ENCODE measurements at places on chromosomes 16 and 17.

DNA sequence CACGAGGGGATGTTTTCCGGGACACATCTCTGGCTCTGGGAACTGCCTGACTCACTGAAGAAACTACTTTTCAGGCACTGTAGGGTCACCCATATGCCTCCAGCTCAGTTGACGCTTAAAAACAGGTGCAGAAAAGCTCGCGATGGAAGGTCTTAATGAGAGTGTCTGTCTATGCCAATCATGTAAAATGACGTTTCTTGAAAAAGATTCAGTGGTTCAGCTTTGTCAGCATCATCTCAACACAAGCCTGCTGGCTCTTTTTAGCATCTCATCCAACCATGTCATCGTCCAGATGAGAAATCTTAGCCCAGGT, 27.5 kb downstream of the OR1D5 start:
- no peak for DNase-seq

DNA sequence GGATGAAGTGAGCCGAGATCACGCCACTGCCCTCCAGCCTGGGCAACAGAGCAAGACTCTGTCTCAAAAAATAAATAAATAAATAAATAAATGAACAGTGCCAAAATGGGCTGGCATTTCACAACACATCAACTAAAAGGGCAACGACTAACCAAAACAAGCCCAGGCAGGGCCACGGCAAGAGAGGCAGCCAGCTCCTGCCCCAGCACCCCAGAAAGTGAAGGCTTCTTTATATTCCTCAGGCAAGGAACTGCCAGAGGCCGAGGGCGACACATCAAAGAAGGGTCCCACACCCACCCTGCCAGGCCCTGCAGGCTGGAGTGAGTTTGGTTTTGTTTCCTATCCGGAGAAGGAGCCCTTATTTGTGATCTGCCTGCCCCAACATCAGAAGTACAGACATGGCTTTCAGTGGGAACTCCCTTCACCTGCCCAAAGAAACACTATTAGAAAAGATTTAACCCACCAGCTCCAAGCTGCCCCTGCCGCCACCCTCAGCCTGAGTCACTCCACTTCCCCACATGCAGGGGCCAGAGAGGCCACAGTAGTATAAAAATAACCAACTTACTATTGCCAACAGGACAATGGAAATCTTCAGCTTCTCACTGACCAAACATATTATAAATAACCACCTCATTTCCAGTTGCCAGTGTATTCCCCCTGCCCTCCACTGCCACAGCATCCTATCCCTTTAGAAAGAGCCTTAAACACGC, 8.0 kb downstream of the FBXO31 start:
- no peak for DNase-seq

DNA sequence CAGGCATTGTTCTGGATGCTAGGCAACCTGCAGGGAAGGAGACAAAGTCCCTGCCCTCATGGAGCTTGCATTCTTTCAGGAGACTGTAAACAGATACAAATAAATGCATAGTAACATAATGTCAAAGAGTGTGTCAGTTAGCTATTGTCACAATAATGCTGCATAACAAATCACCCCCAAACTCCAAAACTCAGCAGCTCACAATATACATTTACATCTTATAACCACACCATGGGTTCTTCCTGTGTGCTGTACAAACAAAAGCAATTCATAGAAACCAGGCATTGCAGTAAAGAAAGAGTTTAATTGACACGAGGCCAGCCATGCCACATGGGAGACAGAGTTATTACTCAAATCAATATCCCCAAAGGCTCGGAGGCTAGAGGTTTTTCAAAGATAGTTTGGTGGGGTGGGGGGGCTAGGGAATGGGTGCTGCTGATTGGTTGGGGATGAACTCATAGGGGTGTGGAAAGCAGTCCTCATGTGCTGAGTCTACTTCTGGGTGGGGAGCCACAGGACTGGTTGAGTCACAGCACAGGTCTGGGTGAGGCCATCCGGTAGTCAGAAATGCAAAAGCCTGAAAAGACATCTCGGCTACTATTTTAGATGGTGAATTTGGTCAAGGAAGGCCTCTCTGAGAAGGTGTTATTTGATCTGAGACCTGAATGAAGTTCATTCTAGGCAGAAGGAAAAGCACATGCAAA, 79.0 kb downstream of the GPRC5B start:
- DNase-seq: no peak

DNA sequence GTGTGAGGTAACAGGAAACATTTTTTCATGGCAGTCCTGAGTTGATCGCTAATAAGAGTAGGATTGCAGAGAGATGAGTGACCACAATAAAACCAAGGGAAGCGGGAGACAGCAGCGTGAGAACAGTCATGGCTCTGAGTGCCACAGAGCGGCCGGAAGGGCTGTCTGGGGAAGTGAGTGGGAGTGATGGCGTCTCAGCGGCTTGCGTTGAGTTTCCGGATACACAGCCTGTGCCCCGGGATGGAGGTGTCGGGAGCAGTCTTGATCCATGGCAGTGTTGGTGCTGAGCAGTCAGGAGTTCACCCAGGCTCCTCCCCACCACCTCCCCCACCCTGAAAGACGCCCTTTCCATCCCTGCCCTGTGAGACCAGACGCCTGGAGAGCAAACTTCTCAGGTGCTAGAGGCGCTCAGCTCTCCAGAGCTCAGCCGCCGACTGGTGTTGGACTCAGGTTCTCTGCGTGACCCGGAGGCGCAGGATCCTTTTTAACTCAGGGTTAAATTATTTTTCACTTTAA, 59.8 kb downstream of the BANP start:
- DNase-seq: no peak

DNA sequence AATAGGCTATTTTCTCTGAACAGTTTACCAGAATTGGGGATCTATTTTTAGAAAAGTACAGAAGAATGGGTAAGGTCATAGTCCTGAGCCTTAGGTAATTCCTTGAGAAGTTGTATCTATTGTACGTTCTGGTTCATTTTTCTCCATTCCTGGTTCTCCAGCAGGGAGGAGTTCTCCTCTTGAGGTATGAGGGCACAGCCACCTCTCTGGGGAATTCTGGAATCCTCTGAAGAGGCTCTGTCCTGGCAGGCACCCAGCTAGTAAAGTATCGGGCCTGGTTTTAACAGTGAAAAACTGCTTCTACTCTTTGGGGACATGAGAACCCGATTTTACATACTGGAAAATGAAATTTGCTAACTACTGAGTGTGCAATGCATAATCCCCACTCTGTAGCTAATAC, 19.6 kb upstream of the PMFBP1 start:
- DNase-seq: no peak

- no peak for DNase-seq
Observed at GRCh38 chr17:3575511-3575910, 17.9 kb upstream of the TRPV3 start.

DNA sequence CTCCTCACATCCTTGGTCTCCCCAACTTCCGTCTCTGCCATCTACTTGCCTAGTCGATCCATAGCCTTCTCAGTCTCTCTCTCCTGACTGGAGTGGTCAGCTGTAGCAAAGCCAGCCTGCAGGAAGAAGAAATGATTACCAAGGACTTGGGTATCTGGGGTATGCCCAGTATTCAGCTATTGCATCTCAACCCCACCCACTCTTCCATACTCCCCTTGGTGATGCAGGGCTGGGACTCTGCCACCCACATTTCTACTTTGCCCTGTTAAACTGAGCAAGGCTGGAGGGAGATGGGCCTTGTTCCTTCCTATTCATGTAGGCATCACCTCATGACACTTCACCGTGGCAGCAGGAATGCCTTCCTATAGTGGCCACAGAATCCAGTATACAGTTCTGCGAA, 2.3 kb downstream of the COPRS start:
- no peak for DNase-seq

DNA sequence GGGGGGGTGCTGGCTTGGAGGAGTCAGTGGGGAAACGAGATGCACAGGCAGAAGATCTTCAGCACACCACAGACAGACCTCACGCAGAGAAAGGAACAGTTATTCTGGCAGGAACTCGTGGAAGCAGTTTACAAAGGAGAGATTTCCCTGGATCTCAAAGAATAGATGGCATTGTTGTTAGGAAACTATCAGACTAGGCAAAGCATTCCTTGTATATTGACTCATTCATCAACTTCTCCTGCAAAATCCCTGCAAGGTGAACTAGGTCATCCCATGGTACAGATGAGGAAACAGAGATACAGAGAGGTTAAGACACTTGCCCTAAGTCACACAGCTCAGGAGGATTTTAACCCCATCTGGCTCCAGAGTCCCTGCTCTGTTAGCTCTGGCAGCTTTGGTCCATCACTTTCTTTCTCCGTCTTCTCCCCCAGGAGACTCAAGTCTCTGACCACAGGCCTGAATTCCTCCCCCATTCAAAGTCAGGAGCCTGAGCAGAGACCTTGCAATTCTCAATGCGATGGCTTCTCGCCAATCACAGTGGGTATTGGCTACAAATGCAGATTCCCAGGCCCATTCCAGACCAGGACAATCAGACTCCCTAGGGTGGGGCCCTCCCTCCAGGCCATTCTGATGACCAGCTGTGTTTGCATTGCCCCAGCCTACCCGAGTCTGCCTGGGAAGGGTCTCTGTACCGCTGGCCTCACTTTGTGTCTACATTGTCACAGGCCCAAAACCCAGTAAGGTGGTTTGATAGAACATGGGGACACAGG, 56.4 kb downstream of the LITAF start:
- DNase-seq: no peak

GRCh38 chr17:44386182-44386525, 3.3 kb downstream of the ITGA2B start:
- no peak for DNase-seq

DNA sequence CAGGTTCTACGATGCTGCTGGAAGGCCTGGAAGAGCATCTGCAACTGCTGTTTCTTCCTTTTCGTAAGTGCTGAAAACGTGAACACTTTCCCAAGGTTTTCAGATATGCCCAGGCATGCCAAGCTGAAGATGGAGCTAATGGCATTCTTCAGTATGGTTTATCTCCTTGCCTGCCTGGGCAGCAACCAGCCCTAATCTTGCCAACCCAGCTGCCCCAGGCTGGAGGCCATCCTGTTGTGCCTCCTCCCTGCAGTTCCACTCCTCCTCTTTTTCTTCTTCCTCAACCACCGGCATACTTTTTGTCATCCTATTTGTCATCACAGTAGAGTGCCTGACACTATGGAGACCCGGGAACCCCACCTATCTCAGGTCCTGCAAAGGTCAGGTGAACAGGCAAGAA, 1849.3 kb downstream of the TP53TG3F start:
- DNase-seq: no peak

DNA sequence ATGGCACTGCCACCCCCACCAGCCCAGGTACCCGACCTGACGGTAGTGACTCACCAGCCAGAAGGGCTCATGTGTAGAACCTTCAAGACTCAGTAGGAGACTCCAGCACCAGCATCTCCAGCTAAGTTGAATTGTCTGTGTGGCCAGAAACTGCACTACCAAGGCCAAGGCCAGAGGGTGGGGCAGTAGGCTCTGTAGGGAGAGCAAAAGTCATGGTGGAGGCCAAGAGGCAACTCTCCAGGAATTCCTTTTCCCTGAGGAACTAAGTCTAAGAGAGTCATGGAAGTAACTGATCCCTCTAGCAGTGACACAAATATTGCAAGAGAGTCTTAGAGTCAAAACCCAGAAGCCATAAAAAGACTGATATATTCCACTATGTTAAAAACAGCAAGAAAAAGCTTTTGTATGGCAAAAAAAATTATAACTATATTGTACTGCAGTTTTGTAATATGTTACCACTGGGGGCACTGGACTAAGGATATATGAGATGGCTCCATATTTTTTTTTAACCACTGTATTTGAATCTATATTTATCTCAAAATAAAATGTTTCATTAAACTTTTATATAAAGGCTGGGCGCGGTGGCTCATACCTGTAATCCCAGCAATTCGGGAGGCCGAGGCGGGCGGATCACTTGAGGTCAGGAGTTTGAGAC, 30.2 kb upstream of the GUCY2D start:
- DNase-seq: no peak

- no peak for DNase-seq
Observed at GRCh38 chr16:58123896-58124600, 5.1 kb downstream of the CFAP20 start.

Data from stimulated activated CD4-positive, alpha-beta T cell treated with anti-CD3 and anti-CD28 coated beads, Interleukin-4, amount 100 ng/mL, for 4 hours (primary cell).